ENCODE measurements at places on chromosomes 4 and X.

GRCh38 chr4:10809905-10810304 is 125.3 kb upstream of the CLNK start:
- no peak for DNase-seq

DNA sequence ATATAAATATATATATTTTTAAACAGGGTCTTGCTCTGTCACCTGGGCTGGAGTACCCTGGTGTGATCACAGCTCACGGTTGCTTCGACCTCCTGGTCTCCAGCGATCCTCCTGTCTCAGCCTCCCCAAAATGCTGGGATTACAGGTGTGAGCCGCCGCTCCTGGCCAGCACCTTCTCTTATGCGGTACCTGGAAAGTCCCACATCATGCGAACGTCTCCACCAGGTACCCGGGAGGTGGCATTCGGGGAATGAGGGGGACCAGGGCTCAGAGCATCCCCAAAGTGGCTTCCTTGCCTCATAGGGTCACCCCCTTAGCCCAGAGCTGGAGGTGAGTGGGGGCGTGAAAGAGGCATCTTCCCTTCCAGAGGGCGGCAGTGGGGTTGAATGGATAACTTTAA is 84.0 kb upstream of the PPP2R3B start:
- no peak for DNase-seq

DNA sequence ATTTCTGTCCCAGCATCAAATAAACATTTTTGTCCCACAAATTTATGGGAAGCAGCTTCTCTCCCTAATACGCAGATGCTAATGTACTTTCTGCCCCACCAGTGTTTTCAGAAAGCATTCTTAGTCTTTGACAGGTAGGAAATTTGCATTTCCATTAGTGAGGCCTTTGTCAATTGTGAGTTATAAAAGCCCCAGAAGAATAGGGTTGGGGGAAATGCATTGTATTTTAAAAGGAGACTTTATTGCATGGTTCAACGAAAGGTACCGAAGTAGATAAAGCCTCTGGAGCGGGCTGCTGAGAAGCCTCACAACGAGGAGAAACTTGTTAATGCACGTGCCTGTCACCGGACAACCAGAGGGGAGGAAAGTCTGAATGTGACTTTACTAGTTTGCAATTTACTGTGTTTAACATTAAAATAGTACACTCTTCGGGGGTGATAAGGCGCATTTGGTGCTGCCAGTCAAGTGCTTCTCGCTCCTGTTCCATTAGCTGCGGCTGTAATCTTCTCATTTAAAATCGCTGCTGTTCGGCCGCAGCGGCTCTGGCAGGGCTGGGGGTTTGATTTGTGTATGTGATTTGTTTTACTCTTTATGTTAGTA is 63.4 kb downstream of the DCTD start:
- no peak for DNase-seq

- peak; percentile 43 for DNase-seq
Observed at GRCh38 chr4:123505095-123506010, 108.8 kb downstream of the SPRY1 start.

- DNase-seq = no peak
Observed at GRCh38 chrX:54223581-54223980, 40.5 kb upstream of the FAM120C start.

- no peak for DNase-seq
Observed at GRCh38 chr4:93981594-93981993, 153.0 kb downstream of the ATOH1 start.
